ENCODE measurements at places on chromosomes 7 and 10. TPM values are rescaled to one million over a fixed set of nuclear protein-coding genes. Genes with fewer than 3 reads are reported as not detected.

DNA sequence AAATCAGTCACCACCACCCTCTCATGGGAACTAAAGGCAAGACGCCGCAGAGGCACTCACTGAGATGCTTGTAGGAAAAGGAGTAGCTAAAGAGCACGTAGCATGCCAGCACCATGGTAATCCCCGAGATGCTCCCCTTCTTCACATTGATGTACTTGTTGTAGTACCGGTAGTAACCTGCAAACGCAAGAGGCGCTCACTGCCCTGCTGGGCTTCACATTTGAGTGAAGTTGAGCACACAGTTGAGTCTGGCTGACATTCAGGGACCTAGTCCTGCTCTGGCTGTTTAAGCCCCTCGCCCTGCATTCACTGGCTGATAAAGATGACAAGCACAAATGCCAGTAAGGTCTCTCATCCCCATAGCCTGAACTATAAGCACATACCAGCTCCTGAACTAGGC is 6.9 kb downstream of the ATP5MF start:
- no peak for DNase-seq

- DNase-seq, result no peak
Measured at GRCh38 chr7:16801111-16801542, 3.7 kb downstream of the AGR2 start.

- no peak for DNase-seq
Measured at GRCh38 chr7:66380272-66380888, 175.2 kb downstream of the TPST1 start.

- no peak for DNase-seq
Measured at GRCh38 chr10:122699796-122700455, at the start of gene C10orf120. Gene C10orf120 (minus strand): TSS chr10:122699846. CDS start chr10:122699790, 56 bp downstream.

- no peak for DNase-seq
Measured at GRCh38 chr10:35926846-35927245, 284.8 kb upstream of the FZD8 start.

GRCh38 chr10:127122831-127123230 is 73.6 kb downstream of the INSYN2A start:
- DNase-seq, result no peak

DNA sequence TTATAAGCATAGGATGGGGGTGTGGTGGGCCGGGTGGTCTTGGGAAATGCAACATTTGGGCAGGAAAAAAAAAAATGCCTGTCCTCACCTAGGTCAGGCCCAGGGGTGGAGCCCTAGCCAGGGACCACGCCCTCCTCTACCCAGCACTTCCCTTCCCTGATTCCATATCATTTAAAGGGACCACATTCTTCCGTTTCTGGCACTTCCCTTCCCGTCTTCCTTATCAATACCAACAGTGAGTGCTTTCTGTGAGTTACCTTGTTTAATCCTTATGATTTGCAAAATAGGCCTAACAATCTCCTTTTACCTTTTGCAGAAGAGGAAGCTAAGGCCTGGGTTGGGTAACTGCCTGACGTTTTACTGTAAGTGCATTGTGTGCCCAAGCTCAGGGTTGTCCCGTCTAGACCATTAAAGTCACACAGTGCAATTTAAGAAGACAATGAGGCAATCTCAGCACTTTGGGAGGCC is 16.7 kb upstream of the C10orf95 start:
- DNase-seq, result no peak

DNA sequence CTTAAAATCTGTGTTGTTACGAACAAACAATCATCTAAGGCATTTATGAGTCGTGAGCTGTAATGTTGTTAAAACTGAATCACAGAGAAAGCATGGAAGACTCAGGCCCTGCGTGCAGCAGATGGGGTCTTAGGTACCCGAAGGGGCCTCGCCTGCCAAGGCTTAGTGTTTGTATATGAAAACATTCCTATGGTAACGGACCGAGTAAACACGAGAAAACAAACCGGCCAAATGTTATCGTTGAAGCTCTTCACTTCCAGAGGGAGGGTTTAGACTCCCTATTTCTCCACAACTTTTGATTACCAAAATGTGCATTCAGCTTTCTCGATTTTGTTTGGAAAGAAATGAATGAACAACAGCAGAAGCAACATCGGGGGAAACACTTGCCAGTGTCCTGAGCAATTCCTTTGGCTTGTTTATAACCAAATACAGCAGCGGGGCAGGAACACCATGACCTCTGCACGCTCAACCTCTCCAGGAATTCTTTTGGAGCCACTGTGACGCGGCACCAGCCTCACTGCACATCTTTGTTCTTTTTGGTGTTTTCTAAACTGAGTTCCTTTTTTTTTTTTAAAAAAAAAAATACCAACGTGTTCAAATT is 121.6 kb upstream of the KLF6 start:
- DNase-seq, result no peak

- DNase-seq, result no peak
Measured at GRCh38 chr10:21020545-21020944, 123.4 kb upstream of the NEBL start.

GRCh38 chr10:48737886-48738285 is 53.2 kb downstream of the WDFY4 start:
- no peak for DNase-seq

- no peak for DNase-seq
Measured at GRCh38 chr10:70902661-70903261, 14.4 kb upstream of the PCBD1 start.

DNA sequence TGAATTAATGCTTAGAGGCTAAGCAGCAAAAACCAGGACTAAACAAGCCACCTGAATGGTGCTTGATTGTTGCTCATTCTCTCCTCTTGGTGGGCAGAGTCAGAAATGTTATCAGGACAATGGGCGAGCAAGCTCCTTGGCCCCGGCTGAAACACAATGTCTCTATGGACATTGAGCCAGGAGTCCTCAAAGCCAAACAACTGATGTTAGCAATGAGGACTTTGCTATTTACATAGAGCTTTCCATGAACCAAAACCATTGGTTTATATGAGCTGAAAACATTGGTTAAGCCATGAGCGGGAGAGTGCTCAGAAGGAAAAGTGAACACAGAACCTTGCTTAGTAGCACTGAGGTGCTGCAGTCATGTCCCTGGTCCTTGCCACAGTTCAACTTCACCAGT is 21.5 kb upstream of the NPVF start:
- no peak for DNase-seq

GRCh38 chr10:109774121-109774440 is 149.2 kb downstream of the XPNPEP1 start:
- no peak for DNase-seq

DNA sequence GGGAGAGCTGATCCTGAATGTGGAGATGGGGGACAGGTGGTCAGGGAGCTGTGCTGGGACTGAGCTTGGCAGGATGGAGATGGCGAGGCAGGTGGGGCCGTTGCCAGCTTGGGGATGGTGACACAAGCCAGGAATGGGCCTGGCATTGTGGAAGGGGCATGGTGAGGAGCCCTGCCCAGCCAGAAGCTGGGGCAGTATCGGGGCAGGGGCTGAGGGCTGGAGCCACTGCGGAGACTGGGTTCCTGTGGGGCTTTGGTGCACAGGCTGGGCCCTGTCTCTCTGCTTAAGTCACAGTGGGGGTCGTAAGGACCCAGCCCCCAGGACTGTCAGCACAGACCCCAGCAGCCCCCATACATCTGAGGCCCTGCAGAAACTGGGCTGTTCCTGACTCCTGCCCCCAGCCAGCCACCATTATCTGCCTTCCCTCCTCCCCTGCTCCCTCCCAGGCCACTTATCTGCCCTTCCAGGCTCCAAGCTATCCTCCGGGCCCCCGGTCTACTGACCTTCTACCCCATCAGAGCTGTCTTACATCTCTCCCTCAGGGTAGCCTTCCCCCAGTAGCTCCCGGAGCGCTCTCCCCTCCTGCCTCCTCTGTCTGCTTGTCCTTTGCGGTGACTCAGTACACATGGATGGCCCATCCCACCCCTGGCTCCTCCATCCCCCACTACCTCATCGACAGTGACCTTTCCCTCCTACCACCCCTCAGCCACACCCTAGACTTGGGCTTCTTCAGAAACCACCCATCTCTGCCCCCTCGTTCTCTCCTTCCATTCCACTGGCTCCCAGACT is 44.2 kb downstream of the PPIF start:
- peak; percentile 7 for DNase-seq

- no peak for DNase-seq
Measured at GRCh38 chr7:12025246-12025645, 185.8 kb upstream of the TMEM106B start.

DNA sequence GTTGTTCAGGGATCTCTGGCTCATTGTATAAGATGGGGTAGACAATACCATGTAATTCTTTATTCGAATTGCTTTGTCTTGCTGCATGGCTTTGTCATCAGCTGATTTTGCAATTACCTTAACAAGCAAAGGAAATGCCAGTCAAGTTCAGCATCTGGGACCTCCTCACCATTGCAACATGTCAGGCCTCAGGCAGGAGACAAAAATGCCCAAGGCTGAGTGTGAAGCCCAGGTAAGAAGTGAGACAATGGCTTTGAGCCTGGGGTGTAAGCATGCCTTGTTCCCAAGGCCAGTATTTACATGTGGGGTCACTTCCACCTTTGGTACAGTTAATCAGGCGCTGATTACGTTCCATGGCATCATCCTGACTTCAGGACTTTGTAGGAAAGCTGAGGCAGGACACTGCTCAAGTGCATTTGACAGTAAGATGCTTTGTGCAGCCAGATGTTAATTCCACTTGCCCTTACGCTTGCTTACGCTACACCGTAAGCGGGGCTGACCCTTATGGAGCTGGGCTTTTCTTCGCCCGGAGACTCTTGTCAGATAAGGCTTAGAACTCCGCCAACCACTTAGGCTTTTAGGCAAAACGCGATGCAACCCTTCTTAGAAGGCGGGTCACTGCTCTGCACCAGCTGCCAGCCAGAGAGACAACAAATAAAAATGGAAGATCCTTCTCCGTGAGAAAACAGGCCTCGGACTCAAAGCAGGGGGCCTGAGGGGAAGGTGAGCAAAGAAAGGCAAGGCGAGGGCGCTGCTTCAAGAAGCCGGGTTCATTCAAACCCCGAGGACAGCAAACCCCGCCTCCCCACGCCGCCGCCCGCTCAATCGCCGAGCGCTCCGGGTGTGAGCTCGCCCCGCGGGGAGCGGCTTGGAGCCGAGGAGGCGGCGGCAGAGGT is 1.3 kb upstream of the SP4 start:
- DNase-seq, result no peak

- no peak for DNase-seq
Measured at GRCh38 chr10:132166216-132166950, 20.4 kb upstream of the DPYSL4 start.

- DNase-seq, result no peak
Measured at GRCh38 chr10:77837248-77837924, 89.2 kb downstream of the DLG5 start.

DNA sequence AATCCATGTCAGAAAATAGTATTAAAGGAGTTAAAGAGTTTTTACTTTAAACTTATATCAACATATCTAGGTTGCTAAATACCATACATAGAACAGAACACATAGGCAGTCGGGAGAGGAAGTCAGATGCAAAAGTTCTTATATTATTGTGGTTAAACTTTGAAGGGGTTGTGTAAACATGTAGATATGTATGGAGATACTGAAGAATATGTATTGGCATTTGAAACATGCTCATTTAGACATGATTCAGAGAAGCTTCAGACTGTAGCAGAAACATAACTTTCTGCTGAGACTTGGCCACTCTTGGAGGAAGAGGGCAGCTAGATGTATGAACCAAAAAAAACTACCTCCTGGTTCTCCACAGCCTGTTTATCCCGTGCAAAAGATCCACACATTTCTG is 103.5 kb upstream of the FERD3L start:
- no peak for DNase-seq

DNA sequence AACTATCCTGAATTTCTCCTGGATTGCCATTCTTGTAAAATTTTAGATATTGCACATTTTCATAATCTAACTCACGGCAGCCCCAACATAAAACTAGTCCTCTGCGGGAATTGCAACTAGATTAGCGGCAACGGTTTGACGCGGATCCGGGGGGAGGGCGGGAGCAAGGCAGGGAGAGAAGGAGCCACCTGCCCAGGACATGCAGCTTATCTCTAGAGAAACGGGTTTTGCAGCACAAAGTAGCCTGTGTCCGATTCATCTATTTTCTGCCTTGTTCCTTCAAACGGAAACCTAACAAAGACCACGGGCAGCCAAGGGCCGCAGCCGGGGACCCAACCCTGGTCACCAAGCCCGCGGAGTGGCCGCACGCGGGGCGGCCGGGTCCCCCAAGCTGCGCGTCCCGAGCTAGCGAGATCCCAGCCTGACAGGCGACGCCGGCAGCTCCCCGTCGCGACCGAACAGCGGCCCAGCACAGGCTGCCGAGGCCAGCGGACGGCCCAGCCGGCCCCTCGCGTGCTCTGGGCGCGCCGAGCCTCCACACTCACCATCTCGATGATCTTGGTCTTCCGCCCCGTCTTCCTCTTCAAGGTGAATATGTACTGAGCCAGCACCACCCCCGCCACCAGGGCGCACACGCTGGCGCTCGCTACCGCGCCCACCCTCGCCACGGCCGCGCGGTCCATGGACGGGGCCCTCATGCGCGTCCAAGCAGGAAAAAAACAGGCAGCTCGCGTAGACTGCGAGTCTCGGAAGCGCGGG is at the start of gene NT5C3A:
NT5C3A (minus strand) TSS at position 754 of the 759 bp plus-strand sequence; CDS start at position 683, 71 bp downstream.
- DNase-seq, result no peak

GRCh38 chr7:16129431-16130110 is 291.8 kb downstream of the CRPPA start:
- no peak for DNase-seq

CDHR1 gene
- 2.8 TPM for total RNA-seq

HECW1 gene
- total RNA-seq, result not detected

DPYSL4 gene
- total RNA-seq, result 0.78 TPM

C10orf105 gene
- not detected for total RNA-seq

RGR gene
- not detected for total RNA-seq

MBL2 gene
- not detected for total RNA-seq

H2BK1 gene
- 1.8 TPM for total RNA-seq

PLAU gene
- 0.10 TPM for total RNA-seq
